Stimulated activated CD8-positive, alpha-beta memory T cell treated with anti-CD3 and anti-CD28 coated beads, Interleukin-7, amount 100 ng/mL, for 1 hour (primary cell): ENCODE measurements at places on chromosomes 2 and 18.

- no peak for DNase-seq
Measured at GRCh38 chr2:78676921-78677696, 348.4 kb upstream of the REG3G start.

GRCh38 chr18:79789901-79790890 is 7.5 kb upstream of the KCNG2 start:
- DNase-seq, result no peak

GRCh38 chr2:39361511-39361910 is 75.6 kb downstream of the MAP4K3 start:
- no peak for DNase-seq

DNA sequence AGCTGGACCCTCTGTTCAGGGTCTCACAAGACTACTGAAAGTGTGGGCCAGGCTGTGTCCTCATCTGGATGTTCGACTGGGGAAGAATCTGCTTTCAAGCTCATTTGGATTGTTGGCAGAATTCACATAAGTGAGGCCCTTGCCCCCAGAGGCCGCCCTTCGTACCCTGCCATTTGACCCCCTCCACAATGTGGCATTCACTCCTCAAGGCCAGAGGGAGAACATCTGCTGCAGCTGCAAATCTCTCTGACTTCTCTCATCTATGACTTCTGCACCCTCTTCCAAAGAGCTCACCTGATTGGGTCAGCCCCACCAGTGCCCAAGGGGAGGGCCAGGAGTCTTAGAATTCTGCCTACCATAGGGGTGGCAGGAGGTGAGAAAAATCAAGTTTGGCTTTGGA is 3.9 kb upstream of the CNDP2 start:
- DNase-seq, result no peak

DNA sequence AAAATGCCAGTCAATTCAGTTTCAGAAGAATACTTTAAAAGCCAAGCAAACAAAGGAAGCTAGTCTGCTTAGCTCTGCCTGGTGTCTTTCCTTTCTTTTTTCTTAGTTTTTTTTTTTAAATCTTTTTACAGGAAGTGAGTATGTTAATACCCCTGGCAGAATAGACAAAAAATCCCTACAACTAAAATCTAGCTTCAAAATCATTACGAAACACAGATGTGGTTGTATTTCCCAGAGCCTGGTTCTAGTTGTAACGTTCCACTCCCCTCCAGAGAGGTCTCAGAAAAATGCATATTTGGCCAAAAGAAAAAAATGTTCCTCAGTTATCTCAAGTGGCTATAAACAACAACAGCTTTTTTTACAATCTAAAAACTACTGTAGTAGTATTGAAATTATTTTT is 202.1 kb upstream of the RND3 start:
- DNase-seq, result no peak

DNA sequence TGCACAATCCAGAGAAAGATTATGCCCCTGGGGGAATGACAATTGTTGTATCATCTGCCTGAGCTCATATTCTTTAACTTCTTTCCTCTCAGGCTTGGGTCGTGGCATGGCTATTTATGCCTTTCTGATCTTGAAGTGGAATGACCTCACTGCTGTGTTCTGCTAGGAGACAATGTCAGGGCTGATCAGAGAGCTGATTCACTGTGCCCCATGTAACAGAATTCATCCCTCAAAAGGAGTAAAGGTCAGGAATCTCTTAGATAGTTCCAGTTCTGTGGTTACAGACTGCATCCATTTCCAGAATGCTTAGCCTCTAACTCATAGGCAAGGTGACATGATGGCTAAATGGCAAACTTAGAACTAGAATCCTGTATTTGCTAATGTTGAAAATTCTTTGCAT is 511.7 kb upstream of the CNTNAP5 start:
- DNase-seq, result no peak

DNA sequence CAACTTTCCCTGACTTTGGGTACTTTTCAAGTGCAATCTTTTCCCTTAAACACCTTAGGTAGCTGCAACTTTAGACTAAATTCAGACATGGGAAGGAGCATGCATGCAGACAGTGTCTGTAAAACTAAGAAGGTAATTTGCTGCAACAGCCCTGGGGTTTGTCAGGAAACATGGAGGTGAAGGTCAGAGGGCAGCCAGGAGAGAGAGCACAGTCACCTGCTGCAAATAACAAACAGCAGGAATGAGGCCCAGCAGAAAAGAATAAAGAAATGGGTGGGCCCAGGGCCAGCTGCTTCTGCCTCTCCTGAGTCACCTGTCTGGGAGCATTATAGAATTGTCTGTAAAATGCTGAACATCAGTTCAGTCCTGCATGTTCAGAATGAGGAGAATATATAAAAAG is 35.2 kb downstream of the MTHFD2 start:
- DNase-seq, result no peak

DNA sequence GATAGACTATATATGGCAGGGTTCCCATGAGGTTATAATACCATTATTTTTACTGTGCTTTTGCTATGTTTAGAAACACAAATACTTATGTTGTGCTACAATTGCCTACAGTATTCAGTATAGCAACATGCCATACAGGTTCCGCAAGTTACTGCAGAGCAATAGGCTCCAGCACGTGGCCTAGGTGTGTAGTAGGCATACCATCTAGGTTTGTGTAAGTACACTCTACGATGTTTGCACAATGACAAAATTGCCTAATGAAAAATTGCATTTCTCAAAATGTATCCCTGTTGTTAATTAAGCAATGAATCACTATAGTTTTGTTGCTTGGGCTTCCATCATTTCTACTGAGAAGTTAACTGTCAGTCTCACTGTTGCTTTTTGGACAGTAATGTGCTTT is 9.8 kb downstream of the CD302 start:
- DNase-seq, result no peak

GRCh38 chr2:108363024-108363907 is 14.5 kb upstream of the SULT1C4 start:
- DNase-seq, result no peak

DNA sequence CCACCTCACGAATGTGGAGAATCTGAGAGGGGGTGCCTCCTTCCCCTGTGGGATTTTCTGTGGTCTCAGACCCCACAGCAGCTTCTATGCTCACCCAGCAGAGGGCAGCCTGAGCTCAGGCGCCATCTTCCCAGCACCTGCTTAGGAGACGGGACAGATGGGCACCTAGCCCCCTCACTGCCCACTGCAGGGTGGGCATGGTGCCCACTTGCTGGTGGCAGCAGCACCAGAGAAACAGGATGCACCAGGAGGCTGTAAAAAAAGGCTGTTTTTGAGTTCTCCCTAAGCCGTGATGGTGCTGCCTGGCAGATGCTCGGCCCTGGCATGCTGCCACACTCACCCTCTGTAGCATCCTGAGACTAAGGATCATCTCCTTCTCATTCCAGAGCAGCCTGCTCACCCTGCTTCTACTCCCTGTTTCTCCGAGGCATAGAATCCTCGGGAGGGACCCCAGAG is 19.1 kb upstream of the SLC20A1 start:
- DNase-seq, result peak; percentile 28

GRCh38 chr2:224850081-224850480 is 133.9 kb upstream of the CCDC195 start:
- DNase-seq, result no peak

DNA sequence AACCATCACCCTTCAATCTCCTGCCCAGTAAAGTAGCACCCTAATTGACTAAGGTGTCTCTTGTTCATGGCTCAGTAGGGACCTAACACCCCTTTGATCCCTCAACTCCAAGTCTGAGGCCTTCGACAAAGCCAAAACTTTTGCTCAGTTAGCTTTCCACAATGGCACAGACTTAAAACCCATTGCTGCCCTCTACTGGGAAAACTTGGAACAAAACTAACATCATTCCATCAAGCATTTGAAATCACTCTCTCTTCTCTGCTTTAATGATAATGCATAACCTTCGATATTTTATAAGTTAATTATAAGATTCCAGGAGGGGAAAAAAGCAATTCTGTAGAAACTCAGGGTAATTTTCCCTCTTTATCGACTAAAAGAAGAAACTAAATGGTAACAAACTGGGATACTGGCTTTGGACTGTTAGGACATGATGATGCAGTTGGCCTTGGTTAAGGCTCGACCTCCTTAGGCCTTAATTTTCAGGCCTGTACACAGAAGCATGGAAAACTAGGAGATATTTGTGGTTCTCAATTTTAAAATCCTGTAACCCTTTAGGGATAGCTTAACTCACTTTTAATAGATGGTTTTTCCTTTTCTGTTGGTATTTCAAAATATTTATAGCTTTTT is 127.8 kb downstream of the STK39 start:
- no peak for DNase-seq

- DNase-seq, result no peak
Measured at GRCh38 chr18:46293742-46294181, 189.6 kb downstream of the HAUS1 start.

DNA sequence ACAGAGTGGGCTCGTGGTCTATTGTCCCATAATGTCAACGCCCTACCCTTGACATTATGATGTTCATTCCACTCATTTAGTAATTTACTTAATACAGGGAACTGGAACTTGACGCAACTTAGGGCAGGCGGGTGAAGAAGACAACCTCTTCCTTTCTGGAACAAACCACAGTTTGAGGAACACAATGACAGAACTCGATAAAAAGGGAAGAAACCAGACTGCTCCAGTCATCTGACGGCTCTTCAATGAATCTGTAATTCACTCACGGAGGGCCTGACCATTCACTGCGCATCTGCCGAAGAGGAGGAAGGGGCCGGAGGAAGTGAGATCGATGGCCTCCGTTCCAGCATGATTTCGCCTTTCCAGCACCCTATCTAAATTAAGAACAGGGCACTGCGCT is 83.2 kb downstream of the BCL2 start:
- no peak for DNase-seq

- DNase-seq, result no peak
Measured at GRCh38 chr2:102397209-102397608, 25.8 kb upstream of the IL18RAP start.

- DNase-seq, result no peak
Measured at GRCh38 chr2:24047703-24048033, 477 bp upstream of the WDCP start.

GRCh38 chr18:52334896-52335295 is 5.1 kb upstream of the DCC start:
- DNase-seq, result no peak

GRCh38 chr2:105537920-105538319 is 139.1 kb upstream of the FHL2 start:
- DNase-seq, result no peak

DNA sequence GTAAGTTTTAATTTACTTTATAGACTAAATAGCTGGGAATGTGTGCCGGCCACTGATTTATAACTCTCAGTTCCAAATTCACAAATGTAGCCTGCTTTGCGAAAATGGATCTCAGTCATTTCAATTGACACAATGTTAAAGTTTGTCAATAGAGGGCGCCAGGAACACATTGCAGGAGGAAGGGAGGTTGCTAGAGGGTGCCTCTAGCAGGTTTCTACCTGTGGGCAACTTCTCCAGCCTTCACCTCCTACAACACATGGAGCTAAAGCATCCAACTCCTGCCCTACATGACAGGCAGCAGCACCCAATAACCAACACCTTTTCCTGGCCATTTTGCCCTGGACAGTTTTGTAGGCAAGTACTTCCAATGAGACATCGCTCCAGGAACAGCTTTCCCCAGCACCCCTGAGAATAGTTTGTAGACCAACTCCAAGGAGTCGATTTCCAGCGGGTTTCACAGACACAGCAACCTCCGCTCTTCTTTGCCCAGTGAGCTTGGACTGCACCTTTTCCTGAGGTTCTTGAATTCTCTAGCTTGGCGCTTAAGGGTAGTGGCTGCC is 784.8 kb upstream of the CDH2 start:
- no peak for DNase-seq

- no peak for DNase-seq
Measured at GRCh38 chr2:57549642-57550102, 496.9 kb upstream of the VRK2 start.

DNA sequence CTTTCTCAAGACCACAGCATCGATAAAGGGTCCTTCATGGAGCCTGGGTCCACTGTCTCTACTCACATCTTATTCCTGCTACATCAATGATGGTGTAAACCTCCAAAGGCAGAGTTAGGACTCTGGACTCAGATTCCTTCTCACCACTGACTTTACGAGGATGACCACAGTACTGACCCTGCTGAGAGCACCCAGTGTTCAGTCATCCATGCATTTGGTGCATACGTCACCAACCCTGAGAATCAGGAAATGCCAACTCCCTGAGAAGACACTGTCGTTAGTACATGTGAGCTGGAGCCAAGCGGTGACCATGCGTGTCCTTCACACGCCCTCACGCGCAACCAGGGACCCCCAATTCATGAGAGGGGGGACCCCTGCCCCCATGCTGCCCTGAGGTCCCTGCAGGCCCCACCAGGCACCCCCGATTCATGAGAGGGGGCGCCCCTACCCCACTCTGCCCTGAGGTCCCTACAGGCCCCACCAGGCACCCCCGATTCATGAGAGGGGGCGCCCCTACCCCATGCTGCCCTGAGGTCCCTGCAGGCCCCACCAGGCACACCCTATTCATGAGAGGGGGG is 178.4 kb upstream of the TPO start:
- DNase-seq, result no peak

GRCh38 chr2:47520302-47520630 is 117.3 kb downstream of the MSH2 start:
- no peak for DNase-seq

- no peak for DNase-seq
Measured at GRCh38 chr2:1078326-1078725, 127.7 kb downstream of the SNTG2 start.

DNA sequence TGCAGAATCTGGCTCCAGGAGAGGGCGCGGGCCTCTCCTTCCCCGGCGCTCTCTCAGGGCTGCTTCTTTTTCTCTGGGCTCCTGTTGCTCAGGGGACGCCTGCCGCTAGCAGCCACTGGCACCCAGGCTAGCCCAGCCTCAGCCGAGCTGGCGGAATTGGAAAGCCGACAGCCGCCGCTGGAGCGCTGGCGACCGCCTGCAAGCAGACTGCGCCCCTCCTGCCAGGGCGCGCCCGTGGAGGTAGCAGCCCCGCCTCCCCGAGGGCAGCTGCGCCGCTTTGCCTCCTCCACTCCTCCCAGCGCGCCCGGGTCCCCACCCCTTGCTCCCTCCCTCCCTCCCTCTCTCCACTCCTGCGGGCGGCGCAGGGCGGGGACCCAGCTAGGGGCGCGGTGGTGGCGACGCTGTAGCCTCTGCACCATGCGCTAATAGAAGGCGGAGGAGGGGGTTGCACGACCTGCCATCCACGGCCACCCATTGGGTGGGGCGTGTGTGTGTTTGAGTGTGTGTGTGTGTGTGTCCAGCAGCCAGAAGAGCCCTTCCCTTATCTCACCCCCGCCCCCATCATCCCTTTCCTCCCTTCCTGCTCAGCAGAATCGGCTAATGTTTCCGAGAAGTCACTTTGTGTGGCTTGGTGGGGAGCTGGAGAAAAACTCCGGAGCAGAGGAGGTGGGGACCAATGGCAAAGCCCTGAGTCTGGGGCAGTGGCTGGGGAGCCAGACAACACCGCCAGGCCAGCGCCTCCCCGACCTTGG is at the start of gene SCN9A:
Gene SCN9A, minus strand, starts transcription at position 209 of the 752 bp plus-strand sequence. CDS start 64,188 bp downstream, outside the sequence.
- no peak for DNase-seq

DNA sequence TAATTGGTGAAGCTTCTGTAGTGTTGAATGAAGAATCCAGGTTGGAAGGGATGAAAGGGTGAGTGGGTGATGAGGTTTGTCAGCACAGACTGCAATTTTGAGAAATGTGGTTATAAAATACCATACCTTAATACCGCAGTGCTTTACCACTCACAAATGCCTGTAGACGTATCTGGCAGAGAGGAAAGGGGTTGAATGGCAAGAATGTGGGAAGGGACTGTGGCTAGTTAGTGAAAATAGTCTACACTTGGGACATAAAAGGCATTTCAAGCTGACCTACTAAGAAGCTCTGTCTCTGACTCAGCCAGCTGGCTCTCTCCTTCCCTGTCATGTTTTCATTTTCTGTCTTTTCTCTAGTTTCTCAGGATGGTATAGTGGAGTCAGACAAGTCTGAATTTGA is 25.1 kb downstream of the CDK15 start:
- no peak for DNase-seq
